ENCODE measurements at places on chromosomes 6 and 20.

GRCh38 chr6:32194825-32195651 lies 2.6 kb upstream of the GPSM3 start:
- DNase-seq, result no peak

DNA sequence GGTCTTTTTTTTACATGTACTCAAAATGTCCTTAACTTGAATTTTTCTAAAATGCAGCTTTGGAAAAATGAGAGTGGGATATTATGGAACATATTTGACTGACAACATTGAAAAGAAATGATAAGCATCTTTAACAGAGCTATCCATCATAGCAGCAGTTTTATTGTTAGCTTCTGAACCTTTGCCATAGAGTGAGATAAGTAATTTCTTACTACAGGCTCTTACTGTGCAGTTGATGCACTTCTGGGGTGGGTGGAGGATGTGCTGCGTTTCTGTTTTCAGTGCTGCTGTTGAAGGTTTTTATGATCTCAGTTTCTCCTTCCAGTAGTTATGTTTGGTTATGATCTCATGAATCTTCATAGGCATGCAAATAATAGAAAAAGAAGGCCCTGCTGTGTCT lies 267.0 kb downstream of the TMEM242 start:
- no peak for DNase-seq

- no peak for DNase-seq
Measured at GRCh38 chr20:34367155-34367554, 4.1 kb downstream of the ITCH start.

- no peak for DNase-seq
Measured at GRCh38 chr6:45917439-45917838, 98.2 kb downstream of the CLIC5 start.

- DNase-seq, result no peak
Measured at GRCh38 chr20:62353289-62354030, 13.7 kb downstream of the LAMA5 start.

DNA sequence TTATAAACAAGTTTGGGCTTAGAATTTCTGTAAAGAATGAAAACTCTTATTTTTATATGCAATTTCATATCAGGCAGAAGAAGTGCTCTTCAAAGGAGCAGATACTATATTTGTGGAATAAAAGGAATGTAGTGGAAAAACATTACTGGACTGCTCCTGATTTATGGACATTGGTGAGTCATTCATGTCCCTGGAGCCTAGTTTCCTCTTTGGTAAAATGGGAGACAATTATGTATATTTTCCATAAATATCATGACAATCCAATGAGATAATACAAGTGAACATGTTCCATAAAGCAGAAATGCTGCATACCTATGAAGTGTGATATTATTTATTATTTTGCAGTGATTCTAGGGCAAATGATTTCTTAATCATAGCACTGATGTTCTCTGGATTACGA lies 445.8 kb upstream of the CITED2 start:
- DNase-seq, result no peak

DNA sequence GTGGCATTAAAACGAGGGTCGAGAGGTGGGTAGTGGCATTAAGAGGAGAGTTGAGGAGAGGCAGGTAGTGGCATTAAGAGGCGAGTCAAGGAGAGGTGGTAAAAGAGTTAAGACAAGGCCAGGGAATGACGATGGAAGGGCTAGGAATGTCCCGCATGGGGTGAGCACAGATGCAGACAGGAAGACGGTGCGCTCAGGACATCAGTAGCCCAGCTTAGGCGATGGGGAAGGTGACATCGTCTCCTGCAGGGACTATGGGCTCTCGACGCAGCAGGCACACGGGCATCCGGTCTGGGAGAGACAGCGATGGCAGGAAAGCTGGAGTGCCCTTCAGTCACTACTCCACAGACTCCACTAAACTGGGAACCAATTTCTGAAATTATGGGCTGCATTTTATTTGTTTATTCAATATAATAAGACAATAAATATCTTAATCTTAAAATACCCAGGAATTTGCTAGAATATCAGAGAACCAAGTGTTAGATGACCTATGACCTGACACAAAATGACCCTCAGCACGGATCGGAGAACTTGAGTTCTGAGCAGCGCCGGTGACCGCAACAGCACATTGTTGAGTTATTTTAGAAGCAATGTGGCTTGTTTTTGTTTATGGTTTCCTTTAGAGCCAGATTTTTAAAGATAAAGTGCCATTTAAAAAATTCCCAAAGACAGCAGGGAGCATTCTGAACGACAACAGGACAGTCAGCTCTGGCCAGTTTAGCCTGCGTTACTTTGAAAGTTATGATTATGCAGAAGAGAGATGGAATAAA lies 177.7 kb downstream of the SMOC2 start:
- DNase-seq, result no peak

- no peak for DNase-seq
Measured at GRCh38 chr6:85498596-85499258, 48.8 kb downstream of the NT5E start.

DNA sequence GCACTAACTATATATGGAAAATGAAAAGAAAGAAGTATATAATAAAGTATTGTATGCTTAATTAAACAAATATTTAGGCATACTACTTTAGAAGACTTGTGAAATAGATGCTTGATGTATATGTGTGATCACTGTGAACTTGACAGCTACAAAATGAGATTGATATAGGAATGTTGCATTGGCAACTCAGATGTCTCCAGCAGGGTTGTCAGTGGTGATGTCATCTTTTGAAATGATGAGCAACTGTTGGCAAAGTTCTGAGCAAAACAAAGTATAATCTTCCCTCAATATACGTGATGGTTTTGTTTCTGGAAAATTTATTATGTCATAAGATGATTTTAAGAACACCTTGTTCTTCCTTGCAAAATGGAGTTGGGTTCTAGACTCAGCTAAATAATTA lies 133.8 kb downstream of the ARID1B start:
- no peak for DNase-seq

DNA sequence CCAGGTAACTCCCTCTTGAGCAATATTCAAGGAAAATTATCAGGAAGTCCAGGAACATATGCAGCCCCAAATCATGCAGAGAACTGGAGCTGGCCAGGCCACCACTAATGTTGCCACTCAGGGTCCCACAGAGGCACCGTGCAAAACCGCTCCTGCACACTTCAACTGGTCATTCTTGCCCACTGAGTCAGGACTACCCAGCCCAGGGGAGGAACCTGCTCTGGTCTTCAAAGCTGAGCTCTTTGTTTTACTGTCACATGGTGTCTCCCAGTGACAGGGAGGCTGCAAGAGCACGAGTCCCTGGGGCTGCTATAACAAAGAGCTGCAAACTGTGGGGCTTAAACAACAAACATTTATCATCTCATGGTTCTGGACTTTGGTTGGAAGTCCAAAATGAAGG lies 336.0 kb upstream of the PRDM1 start:
- DNase-seq, result no peak

- no peak for DNase-seq
Measured at GRCh38 chr6:111603040-111603439, 2.6 kb downstream of the TRAF3IP2 start.

GRCh38 chr6:147837540-147837939 lies 329.1 kb downstream of the SAMD5 start:
- DNase-seq, result no peak

DNA sequence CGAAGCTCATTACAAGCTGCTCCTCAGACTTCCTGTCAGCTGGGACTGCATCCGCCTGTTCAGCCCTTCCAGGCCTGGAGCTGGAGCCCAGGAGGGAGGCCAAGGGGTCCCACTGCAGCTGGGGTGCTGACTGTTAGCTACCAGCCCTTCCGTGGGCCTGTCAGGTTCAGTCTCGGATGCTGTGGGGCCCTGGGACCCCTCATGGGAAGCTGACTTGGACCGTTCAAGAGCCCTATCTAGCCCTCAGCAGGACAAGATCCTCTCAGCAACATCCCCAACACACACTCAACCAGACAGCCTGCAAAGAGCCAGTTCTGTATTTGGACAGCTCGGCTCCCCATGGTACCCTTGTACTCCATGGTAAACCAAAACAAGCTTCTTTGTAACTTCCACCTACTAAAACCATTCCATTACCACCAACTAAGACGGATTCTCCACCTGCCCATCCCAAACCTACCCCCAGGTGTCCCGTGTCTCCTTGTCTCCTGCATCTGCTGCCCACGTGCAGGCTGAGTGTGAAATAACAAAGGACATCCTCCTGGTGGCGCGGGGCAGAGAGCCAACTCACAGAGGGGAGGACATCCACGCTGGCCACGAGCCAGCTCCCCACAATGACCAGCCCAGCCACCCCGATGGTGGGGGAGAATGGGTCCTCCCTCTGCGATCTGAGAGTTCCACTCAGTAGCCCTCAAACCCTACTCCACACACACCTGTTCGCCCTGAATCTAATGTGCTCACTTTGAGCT lies 111.2 kb downstream of the TAF4 start:
- DNase-seq, result no peak

DNA sequence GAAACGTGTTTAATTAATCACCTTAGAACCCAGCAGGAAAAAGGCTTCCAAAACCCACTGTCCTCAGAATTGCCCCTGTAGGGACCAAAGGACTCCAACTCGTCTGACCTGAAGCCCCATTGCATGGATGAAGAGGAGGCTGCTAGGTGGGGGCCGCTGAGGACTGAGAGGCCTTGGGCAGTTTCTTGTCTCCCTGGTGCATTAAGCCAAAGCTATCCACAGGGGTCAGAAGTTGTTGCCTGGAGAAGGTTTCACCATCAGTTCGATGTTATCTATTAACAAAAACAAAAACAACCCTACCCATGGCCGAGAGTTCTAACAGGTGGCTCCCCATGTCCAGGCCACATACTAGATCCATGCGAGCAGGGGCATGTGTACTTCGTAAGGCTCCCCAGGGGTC lies 120.9 kb upstream of the CD93 start:
- DNase-seq, result no peak

DNA sequence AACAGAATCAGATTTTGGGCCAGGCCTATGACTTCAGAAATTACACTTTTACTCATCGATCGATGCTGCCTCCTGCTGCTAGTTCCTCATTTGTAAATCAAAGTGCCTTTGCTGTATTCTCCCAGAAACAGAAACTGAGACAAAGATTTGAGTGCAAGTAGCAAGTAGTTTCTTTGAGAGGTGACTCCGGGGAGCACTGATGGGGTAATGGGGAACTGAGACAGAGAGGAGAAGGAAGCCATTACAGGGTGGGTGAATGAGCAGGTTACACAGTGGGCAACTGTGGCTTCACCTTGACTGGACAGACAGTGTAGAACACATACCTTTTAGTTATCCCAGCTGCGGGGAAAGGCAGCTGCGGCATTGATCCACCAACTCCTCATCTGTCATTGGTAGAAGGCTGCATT lies 9.7 kb upstream of the CD40 start:
- no peak for DNase-seq

GRCh38 chr6:53439556-53439955 lies 90.8 kb upstream of the ELOVL5 start:
- DNase-seq, result no peak

DNA sequence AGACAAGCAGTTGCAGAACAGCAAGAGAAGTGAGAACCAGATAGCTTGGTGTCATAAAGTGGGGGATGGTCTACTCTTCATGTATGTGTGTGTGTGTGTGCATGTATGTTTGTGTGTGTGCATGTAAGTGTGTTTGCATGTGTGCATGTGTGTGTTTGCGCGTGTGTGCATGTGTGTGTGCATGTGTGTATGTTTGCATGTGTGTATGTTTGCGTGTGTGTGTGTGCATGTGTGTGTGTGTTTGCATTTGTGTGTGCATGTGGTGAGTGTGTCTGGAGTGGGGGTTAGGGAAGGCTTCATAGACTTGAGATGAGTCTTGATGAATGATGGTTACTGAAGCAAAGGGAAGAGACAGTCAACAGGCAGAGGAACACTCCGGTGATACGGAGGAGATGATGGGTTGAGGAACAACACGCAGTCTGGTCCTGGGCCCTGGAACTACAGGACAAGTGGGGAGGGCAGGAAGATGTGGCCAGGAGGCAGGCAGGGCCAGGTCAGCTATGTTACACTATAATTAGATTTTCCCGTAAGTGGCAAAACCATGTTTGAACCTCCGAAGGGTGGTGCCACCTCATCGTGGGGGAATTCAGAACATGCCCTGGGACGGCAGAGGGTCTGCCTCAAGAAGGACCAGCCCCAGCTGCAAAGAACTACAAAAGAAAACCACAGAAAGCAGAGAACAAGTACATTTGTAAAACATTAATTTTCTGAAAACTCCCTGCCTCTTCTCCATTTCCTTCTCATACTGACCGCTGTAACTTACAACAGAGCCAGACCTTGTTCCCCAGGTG lies 38.7 kb upstream of the PDE10A start:
- no peak for DNase-seq

GRCh38 chr6:77072694-77073409 lies 390.4 kb downstream of the HTR1B start:
- DNase-seq, result no peak

DNA sequence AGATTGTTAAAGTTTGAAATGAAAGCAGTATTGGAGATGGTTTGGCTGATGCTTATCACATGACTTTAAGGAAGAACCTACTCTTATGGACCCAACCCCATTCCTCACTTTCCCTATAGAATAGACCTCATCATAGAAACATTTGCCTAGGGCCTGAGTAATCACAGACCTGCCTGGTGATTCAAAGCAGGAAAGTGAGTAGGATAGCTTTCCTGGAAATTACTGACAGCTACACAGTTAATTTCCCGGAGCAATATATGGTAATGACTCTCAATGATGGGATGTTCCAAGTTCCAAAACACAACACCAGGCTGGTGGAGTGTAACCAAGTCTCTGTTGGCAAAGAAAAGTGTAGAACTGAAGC lies 233.8 kb downstream of the SIM1 start:
- DNase-seq, result no peak

DNA sequence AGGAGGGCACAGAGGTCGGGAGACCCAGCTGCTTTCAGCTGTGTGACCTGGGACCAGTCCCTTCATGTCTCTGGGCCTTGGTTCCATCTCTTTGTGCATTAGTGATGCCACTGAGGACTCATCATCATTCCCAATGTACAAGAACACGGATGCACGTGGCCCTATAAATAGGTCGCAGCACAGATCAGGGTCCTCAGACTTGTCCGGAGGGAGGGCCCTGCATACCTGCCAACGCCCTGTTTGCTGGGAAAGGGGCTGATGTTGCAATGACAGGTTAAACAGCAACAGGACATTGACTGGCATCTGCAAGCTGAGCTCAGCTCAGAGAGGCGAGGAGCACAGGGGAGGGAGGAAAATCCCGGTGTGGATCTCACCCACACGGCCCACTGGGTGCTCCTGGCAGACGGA lies 21.8 kb downstream of the TGM2 start:
- no peak for DNase-seq

- DNase-seq, result no peak
Measured at GRCh38 chr20:45341579-45341938, 6.7 kb downstream of the SDC4 start.

GRCh38 chr6:8238773-8239683 lies 136.7 kb upstream of the EEF1E1 start:
- no peak for DNase-seq

DNA sequence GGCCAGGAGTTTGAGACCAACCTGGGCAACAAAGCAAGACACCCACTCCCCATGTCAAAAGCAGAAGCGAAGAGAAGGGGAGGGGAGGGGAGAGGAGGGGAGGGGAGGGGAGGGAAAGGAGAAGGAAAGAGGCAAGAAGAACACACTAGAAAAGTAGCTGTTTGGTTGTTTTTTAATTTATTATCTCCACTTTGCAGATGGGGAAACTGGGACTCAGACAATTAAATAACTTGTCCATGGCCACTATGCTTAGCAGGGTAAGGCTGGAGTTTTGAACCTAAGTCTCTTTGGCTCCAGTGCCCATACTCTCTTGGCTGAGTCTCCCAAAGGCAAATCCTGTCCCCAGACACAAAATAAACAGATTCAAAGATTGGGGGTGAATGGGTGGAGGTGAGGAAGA lies 12.4 kb upstream of the GHRH start:
- DNase-seq, result no peak

- DNase-seq, result no peak
Measured at GRCh38 chr6:157695301-157696040, 127.6 kb upstream of the SNX9 start.
